ENCODE measurements at places on chromosomes 2 and 18. TPM values are rescaled to one million over a fixed set of nuclear protein-coding genes. Genes with fewer than 3 reads are reported as not detected.

ALPG gene
- total RNA-seq = not detected

KCNJ13 gene
- not detected for total RNA-seq

SCN1A gene
- not detected for total RNA-seq

PFN4 gene
- total RNA-seq = 0.66 TPM

TGFA gene
- not detected for total RNA-seq

PARD6G gene
- total RNA-seq = not detected

YES1 gene
- 0.51 TPM for total RNA-seq

SPP2 gene
- not detected for total RNA-seq

IL18RAP gene
- total RNA-seq = 1.4 TPM

MMADHC gene
- total RNA-seq = 60.3 TPM

- H3K4me3 ChIP-seq = no peak overlapping the region
- DNase-seq = no peak
- H3K36me3 ChIP-seq = no peaks in the 10 kb centered on the region
- H3K27ac ChIP-seq = no peak overlapping the region
Observed at GRCh38 chr18:43507842-43508481, 230.7 kb upstream of the SYT4 start.

DNA sequence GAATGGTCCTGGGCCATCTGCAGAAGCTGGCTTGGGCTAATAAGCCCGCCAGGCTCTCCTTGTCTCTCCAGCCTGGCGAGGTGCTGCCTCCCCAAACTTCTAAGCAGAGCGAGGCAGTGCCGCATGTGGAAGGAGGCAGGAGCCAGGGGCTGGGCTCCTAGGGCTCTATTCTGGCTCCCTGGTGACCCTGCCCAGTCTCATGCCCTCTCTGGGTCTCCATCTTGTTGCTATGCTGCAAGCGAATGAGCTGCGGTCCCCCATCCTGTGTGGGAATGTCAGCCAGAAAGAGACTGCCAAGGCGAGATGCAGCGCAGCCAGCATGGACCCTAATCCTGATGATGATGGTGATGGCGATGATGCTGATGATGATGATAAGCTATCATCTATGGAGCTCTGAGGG, 48.7 kb downstream of the TNS1 start:
- H3K36me3 ChIP-seq = no peaks in the 10 kb centered on the region
- no peak for DNase-seq
- no peaks in the 10 kb centered on the region for H3K4me1 ChIP-seq

DNA sequence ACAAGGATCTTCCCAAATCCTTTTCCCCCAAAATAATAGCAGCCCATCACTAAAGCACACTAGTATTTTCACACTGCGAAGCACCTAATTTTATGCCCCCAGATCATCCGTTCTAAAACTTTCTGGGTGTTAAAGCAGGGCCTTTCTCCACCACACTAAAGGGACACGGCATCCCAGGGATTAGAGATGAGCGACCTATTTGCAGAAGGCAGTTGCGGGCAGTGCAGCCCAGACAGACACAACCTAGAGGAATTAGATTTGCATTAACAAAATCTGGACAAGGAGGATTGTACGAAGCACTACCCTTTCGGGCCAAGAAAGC, 402 bp downstream of the OSGEPL1 start:
- H3K27me3 ChIP-seq = no peaks in the 10 kb centered on the region

GRCh38 chr2:136361521-136361920, 243.6 kb upstream of the CXCR4 start:
- no peak overlapping the region for H3K27ac ChIP-seq
- no peaks in the 10 kb centered on the region for H3K4me1 ChIP-seq
- H3K4me3 ChIP-seq = no peak overlapping the region
- H3K27me3 ChIP-seq = no peaks in the 10 kb centered on the region
- no peaks in the 10 kb centered on the region for H3K36me3 ChIP-seq

DNA sequence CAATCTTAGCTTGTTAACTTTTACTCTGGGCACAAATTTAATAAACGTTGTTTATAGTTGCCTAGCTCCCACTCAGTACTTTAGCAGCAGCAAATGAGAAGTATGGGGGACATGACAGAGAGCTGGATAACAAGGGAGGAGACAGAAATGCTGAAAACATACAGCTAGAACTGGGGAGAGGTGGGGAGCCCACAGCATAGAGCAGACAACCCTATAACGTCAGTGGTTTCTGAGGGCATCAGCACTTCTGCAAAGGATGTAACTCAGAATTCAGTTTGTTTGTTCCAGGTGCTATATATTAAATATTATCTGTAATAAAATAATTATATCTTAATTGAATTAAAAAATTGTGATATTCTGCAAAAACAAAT, 1098.7 kb upstream of the FANCL start:
- DNase-seq = no peak
- no peak overlapping the region for H3K27ac ChIP-seq
- no peaks in the 10 kb centered on the region for H3K36me3 ChIP-seq

DNA sequence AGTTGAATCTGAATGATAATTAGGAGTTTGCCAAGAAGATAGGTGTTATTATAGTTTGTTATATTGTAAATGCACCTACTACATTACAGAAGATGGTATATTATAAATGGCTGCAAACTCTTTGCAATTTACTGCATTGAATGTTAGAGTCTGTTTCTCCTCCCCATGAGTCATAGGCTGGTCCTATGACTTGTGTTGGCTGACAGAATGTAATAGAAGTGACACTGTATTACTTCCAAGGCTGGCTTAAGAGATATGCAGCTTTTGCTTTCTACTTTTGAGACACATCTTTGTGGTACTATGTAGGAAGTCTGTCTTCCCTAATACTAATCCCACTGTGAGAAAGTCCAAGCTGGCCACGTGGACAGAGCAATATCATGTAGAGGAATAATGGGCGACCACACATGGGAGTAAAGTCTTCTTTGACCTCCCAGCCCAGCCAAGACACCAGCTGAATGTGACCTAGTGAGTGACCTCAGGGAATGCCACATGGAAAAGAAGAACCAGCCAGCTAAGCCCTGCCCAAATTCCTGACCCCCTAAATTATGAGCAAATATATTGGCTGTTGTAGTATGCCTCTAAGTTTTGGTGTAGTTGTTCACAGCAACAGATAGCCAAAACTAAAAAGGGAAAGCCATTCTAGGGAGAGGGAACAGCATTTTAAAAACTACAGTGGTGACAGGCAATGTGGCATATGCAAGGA, 6.8 kb upstream of the DDX1 start:
- no peaks in the 10 kb centered on the region for H3K36me3 ChIP-seq
- no peak overlapping the region for H3K4me3 ChIP-seq
- peaks cover 9% of the 10 kb centered on the region for H3K4me1 ChIP-seq

DNA sequence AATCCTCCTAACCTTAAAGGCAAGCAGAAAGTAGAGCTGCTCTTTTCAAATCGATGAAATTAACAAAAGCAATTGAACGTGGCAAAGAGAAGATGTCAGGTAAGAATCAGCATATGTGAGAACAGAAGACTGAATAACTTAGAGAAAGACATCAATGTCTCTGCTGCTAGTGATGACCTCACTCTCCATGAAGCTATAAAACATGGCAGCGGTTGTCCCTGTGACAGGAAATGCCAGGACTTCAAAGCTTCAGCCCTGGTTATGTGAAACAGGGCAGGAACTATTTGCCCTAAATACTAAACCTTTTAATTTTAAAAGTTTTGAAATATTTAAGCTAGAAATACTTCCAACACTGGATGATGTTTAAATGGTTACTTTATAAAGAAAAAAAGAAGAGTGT, 383.7 kb downstream of the XIRP2 start:
- H3K27me3 ChIP-seq = no peaks in the 10 kb centered on the region
- H3K4me1 ChIP-seq = no peaks in the 10 kb centered on the region
- no peak for DNase-seq
- H3K4me3 ChIP-seq = no peak overlapping the region

DNA sequence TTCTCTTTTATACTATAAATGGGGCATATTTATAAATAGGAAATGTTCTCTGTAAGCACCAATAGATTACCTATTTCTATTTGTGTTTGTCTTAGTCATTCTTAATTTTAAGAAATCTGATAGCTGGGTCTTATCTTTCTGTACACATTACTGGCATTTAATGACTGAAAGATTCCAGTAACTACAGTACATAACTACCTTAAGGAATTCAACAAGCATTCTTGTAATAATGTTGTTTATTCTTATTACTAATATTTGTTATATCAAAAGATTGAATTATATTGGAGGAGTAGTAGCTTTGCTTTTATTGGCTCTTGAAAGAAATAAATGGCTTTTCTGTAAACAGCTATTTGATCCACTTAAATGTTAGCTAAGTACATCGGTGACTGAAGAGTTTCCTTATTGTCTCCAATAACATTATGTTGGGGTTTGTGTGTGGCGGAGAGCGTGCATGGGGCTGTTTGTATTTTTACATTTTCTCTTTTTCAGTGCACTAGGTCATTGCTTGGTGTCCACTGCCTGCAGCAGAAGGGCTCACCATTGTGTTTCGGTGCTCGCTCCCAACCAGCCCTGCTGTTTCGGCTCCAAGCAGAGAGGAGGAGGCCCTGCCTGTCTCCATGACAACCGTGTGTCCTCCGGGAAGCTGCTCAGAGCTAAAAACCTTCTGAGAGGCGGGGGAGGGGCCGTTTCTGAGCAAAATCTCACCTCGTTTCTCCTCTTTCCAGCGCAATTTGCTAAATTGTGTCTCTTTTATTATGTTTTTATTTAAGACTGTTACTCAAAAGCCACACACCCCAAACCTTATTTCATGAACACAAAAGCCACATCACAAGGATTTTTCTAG, 112.5 kb upstream of the SLC38A11 start:
- DNase-seq = no peak
- H3K27me3 ChIP-seq = no peaks in the 10 kb centered on the region
- H3K4me3 ChIP-seq = no peak overlapping the region
- H3K4me1 ChIP-seq = no peaks in the 10 kb centered on the region
- no peaks in the 10 kb centered on the region for H3K36me3 ChIP-seq
- H3K27ac ChIP-seq = no peak overlapping the region

DNA sequence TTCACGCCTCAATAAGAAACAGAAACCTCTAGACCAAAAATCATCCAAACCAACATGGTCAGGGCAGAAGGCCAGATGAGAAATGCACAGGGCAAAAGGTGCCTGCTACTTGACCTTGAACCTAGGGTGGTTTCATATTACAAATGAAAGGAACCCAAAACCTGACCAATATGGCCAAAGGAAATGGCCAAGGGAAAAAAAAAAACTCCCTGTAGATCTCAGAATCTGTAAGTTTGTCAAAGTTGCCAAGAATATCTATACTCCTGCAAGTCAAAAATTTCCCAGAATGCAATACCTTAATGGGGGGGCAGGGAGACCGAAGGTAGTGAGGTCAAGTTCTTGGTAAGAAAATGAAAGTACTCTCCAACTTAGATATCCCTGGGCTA, 47.2 kb downstream of the HIBCH start:
- H3K4me3 ChIP-seq = no peak overlapping the region
- no peak for DNase-seq
- H3K27ac ChIP-seq = no peak overlapping the region
- H3K4me1 ChIP-seq = no peaks in the 10 kb centered on the region

DNA sequence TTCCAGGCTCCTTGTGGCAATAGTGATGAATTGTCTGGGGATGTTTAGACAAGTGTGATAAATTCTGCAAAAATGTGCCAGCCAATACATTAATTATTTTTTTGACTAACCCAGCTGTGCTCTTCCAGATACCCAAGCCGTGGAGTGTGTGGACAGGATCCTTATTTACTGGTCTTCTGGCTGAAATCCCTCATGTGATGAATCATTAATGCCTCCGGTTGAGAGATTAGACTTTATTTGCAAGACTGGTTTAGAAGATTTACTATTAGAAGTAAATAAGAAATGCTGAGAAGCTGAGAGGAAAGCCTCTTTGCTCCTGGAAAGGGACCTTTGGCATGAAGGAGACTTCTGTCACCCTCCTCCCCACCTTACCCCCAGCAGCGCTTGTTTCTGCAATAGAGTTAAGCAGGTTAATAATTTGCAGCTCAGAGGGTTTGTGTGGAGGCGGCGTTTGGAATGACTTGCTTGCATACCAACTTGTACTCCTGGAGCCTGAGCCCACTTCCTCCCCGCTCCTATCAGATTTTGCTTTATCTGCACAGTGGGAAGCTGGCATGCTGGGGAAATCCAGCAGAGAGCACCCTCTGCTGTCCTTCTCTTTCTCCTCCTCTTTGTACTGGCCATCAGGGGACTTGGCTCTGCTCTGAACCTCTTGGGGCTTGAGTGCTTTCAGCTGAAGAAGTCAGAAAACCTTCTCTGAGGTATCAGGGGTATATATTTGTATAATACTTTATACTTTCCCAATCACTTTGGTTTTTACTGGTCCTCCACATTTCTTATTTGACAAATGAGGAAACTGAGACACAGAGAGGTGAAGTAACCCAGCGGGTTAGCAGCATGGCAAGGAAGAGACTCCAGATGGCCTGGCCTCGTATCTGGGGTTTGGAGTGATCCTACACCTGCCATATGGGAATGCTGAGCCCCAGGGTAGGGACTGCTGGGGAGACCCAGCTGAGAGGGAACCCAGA, 16.3 kb downstream of the SLC3A1 start:
- DNase-seq = no peak
- peaks cover 1% of the 10 kb centered on the region for H3K4me1 ChIP-seq

- DNase-seq = no peak
- no peak overlapping the region for H3K4me3 ChIP-seq
- H3K4me1 ChIP-seq = no peaks in the 10 kb centered on the region
- H3K36me3 ChIP-seq = no peaks in the 10 kb centered on the region
- no peaks in the 10 kb centered on the region for H3K27me3 ChIP-seq
Observed at GRCh38 chr18:49189772-49190171, 239.0 kb upstream of the SMAD7 start.

DNA sequence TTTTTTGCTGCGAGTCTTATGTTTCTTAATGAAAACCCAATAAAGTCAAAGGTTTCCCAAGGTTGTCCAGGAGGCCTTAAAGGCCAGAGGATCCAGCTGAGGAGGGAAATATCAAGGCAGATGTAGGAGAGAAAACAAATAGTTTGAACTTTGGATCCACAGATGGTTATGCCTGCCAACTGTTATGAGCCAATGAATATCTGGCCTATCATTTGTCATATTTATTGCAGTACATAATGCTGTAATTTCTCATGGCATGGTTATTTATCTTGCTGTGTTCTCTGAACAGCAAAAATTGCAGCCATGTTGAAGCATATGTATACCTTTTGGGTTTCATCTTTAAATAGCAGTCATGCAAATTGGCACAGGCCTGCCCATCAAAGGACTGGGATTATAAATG, 38.2 kb upstream of the CAVIN2 start:
- H3K4me1 ChIP-seq = no peaks in the 10 kb centered on the region
- no peaks in the 10 kb centered on the region for H3K27me3 ChIP-seq
- DNase-seq = no peak
- H3K4me3 ChIP-seq = no peak overlapping the region

- H3K27ac ChIP-seq = no peak overlapping the region
- no peak for DNase-seq
- H3K4me3 ChIP-seq = no peak overlapping the region
Observed at GRCh38 chr2:45184606-45185005, 175.4 kb upstream of the SIX2 start.

DNA sequence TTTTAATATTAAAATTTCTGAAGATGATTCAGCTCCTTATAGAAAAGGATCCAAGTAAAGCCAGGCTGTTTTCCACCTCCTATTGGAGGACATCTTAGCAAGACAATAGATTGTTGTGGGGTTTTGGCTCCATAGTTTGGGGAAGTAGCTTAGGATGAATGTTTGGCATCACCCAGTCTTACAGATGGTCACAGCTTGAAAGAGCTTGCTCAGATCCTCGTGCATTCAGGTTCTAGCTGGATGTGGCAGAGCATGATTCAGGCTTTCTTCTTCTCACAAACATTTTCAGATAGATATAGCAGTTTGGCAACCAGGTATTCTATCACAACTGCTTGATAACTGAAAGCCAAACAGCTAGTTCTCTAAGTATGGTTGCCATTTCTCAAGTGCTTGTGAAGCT, 23.6 kb upstream of the PDCL3 start:
- no peak overlapping the region for H3K4me3 ChIP-seq
- no peaks in the 10 kb centered on the region for H3K36me3 ChIP-seq
- H3K27me3 ChIP-seq = no peaks in the 10 kb centered on the region

GRCh38 chr18:74266161-74266560, 25.6 kb downstream of the CYB5A start:
- H3K27ac ChIP-seq = no peak overlapping the region
- no peak for DNase-seq
- H3K27me3 ChIP-seq = no peaks in the 10 kb centered on the region
- peaks cover 11% of the 10 kb centered on the region for H3K36me3 ChIP-seq
